K562 (cell line): ENCODE measurements at places on chromosomes 2 and 18. TPM values are rescaled to one million over a fixed set of nuclear protein-coding genes. Genes with fewer than 3 reads are reported as not detected.

DNA sequence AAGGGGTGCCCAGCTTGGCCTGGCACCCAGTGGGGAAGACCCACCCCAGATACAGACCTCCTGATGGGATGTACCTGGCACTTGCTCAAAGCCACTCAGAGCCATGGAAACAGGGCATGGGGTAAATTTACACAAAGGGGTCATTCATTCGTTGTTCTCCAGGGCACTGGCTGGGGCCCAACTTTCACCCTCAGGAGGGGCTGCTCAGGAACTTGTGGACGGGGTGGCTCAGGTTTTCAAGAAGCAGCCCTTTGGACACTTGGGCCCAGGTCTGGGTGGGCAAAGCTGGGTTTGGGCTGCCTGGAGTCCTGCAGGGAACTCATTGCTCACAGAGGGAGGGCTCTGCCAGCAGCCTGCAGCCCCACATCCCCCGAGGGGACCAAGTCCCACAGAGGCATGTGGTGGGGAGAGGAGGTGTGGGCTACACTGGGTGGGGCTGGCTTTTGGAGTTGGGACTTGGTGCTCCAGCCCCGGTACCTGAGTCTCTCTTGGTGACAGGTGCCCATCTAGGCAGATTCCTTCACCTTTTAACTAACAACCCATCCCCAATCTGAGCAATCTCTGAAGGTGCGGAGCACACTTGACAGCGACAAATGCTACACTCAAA is 172.3 kb downstream of the CELF4 start:
- H3K4me3 ChIP-seq: no peak overlapping the region
- H3K36me3 ChIP-seq: no peaks in the 10 kb centered on the region
- no peaks in the 10 kb centered on the region; the same call in 2 of the 3 replicates for H3K4me1 ChIP-seq
- no peak overlapping the region for H3K27ac ChIP-seq
- H3K27me3 ChIP-seq: no peaks in the 10 kb centered on the region
- DNase-seq: no peak

DNA sequence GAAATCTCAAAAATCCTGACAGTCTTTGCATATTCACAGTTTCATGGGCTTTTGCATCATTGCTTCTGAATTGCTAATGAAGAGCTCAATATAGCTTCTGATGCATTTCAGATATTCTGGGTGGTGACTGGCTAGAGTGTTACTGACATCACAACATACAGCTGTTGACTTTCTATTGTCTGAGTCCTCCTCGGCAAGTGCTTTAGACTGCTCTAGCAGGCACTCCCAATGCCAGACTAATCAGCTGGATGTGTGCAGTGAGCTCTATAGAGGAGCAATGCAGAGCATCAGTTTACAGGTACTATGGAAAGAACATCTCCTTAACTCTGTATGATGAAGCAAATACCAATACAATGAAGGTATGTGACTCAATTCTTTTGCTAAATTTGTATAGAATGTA is 54.9 kb downstream of the R3HDM1 start:
- H3K27me3 ChIP-seq: no peaks in the 10 kb centered on the region
- H3K36me3 ChIP-seq: no peaks in the 10 kb centered on the region; the same call in 2 of the 3 replicates
- no peak overlapping the region for H3K27ac ChIP-seq
- H3K4me1 ChIP-seq: peaks cover 6% of the 10 kb centered on the region; the same call in 1 of the 2 replicates

- H3K27ac ChIP-seq: no peak overlapping the region
- H3K27me3 ChIP-seq: no peaks in the 10 kb centered on the region
- no peaks in the 10 kb centered on the region for H3K36me3 ChIP-seq
- H3K4me3 ChIP-seq: no peak overlapping the region
- no peak for DNase-seq
Observed at GRCh38 chr2:161991991-161992390, 82.0 kb downstream of the DPP4 start.

XDH gene
- not detected in 2 replicates for total RNA-seq

ELOA2 gene
- not detected in 2 replicates for total RNA-seq
